ENCODE measurements at places on chromosomes 4 and X.

GRCh38 chr4:186500721-186501304 lies 54.6 kb downstream of the MTNR1A start:
- no peak for DNase-seq

GRCh38 chrX:69107231-69107739 lies 58.0 kb downstream of the PJA1 start:
- DNase-seq = no peak

DNA sequence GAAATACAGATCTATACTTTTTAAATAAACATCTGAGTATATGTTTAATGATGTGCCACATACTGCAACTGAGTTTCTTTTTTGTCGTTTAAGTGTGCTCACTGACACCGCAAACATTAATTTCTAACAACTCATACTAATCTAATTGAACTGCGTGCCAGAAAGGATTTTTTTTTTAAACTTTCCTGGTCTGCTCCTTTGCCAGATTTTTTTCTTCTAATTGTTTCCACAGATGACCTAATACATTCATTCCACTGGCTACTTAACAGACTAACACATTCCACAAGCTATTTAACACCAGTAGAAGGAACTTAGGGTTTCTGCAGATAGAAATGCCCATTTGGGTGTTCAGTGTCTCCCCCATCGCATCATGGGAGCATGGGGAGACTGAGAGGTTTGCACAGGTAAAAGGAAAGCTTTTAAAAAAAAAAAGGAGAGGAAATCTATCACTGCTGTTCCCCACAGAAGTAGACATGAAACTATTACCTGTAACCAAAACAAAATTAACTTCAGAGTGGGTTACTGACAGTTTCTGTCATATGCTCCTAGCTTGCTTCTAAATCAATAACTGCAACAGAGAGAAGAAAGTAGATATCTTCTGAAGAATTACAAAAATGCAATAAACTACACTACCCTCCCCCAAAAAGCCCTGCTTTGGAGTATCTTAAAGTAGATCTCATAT lies 31.6 kb downstream of the SH3KBP1 start:
- DNase-seq = no peak

- no peak for DNase-seq
Observed at GRCh38 chr4:184019076-184019475, 114.0 kb downstream of the STOX2 start.

DNA sequence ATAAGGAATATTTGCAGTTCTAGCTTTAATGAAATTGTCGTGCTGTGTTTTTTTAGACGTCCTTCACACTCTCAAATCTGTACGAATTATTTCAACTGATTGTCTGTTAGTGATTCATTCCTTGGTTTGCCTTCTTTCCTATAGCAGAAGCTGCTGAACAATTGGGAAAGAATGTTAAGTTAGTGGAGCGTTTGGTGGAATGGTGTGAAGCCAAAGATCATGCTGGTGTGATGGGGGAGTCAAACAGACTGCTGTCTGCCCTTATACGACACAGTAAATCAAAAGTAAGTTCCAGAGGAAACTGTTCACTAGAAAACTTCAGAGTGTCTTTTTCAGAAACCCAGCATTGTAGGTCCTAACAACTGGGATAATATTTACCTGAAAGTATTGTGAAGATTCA lies 159.9 kb downstream of the RAP1GDS1 start:
- DNase-seq = no peak

- DNase-seq = peak; percentile 49
Observed at GRCh38 chr4:152310257-152310656, 225.6 kb downstream of the FBXW7 start.

DNA sequence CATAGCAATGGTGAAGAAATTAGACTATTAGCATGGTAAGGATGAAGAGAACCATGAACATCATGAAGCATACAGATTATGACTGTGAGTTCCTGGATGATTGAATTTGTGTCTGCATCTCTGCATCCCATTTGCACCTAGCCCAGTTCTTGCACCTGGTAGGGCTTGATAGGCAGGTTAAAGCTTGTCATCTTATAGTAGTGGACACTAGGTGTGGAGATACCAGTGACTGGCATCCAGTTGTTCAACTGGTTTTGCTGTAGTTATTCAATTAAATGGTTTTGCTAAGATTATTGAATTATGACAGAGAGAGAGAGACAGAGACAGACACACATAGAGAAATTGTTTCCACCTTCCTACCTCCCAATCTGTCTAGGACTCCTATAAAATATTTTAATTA lies 5.0 kb downstream of the ADH7 start:
- DNase-seq = no peak

DNA sequence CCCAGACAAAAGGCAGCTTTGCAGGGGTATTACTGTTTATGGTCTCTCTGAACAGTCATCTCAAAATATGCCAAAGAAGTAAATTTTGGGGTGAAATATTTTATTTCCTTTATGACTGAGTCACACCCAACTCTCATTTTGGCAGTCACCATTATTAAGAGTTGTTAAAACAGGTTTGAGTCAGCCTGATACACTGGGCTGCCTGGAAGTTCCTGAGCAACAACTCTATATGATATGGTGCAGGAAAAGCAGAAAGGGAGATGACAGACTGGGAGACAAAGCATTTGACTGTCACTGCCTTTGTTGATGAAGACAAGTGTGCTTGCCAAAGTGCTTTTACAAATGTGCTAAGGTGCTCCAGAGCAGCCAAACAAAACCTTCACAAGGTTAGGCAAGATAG lies 1263.5 kb downstream of the PCDH7 start:
- DNase-seq = no peak

GRCh38 chrX:132986556-132986955 lies 28.1 kb upstream of the HS6ST2 start:
- DNase-seq = no peak

DNA sequence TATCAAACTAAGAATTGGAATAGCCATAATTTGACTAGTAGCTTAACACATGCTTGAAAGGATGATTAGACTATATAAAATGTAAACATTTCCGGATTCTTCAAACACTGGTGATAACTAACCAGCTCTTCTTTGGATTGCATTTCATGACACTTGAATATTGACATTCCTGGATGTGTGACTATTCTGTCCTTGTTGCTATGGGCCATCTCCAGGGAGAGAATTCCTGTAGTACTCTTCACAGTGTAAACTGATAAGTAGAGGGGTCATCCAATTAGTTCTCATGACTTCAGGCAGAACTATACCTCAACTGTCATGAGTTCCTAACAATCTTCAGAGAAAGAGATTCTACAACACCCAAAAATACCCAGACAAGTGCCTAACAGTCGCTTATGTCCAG lies 1026.7 kb upstream of the TENM3 start:
- DNase-seq = no peak

- DNase-seq = no peak
Observed at GRCh38 chr4:31124008-31124585, 403.9 kb downstream of the PCDH7 start.

GRCh38 chrX:115897956-115898355 lies 272.6 kb upstream of the AGTR2 start:
- no peak for DNase-seq

GRCh38 chr4:38803833-38804653 lies 548 bp downstream of the TLR1 start:
- DNase-seq = no peak

DNA sequence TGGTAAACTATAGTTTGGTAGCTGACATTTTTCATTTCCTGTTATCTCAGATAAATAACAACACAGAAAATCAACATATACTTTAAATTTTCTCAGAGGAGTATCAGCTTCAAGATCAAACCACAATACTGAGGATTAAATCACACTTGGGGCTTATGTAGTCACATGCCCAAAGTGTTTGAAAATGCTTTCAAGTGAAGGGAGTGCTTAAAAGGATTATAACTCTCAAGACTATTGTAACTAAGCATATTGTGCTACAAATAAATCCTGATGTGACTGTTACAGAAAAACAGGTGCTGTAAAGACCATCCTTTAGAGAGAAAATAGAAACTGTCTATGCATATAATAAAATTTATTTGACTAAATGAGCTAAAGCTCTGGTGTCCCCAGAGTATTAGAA lies 887.6 kb downstream of the ADGRL3 start:
- DNase-seq = no peak
